ENCODE measurements at places on chromosomes 11 and 22.

- H3K36me3 ChIP-seq: no peaks in the 10 kb centered on the region
- DNase-seq: no peak
- H3K27ac ChIP-seq: no peak overlapping the region
- H3K27me3 ChIP-seq: peaks cover 1% of the 10 kb centered on the region
- H3K4me1 ChIP-seq: no peaks in the 10 kb centered on the region
Measured at GRCh38 chr22:16932577-16932976, 75.4 kb downstream of the GAB4 start.

- H3K27me3 ChIP-seq: no peaks in the 10 kb centered on the region
- H3K27ac ChIP-seq: peak within 1 kb of the TSS; percentile 81
- peaks cover 59% of the 10 kb centered on the region for H3K4me1 ChIP-seq
- peak; percentile 70 for DNase-seq
- H3K4me3 ChIP-seq: peak within 1 kb of the TSS; percentile 90
Measured at GRCh38 chr11:5624489-5625279, at the start of gene TRIM34. Gene TRIM34, plus strand, starts transcription at chr11:5625001. Its CDS starts 7,331 bp downstream, at chr11:5632332.

DNA sequence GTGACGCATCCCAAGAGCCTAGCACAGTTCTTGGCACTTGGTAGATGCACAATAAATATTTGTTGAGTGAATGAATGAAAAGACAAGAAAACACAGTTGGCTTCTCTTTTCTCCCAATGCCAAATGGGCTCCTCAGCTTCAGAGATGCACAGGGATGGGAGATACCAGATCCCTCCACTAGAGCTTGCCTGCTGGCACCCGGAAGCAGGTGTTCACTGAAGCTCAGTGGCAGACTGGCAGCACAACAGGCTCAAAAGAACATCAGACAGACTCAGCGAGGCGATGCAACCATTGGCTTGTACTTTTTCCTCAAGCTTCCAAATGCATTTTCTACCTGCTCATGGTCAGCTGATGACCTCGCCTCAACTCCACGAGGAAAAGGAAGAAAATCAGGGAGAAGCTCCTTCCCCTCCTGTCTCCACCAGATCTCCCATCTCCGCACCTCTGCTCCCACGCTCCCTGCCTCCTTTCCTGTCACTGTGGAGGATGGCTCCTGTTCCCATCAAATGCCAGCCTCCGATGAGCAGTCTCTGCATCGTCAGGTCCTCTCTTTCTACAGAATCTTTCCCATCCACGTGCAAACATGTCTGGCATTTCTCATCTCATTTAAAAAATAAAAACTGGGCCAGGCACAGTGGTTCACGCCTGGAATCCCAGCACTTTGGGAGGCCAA, 5.8 kb downstream of the RAPSN start:
- no peak overlapping the region for H3K4me3 ChIP-seq
- H3K27me3 ChIP-seq: peaks cover 2% of the 10 kb centered on the region
- H3K4me1 ChIP-seq: peaks cover 4% of the 10 kb centered on the region
- H3K27ac ChIP-seq: no peak overlapping the region
- no peaks in the 10 kb centered on the region for H3K36me3 ChIP-seq

GRCh38 chr11:67996622-67997474, 7.0 kb downstream of the UNC93B1 start:
- peaks cover under 1% of the 10 kb centered on the region for H3K27me3 ChIP-seq
- H3K36me3 ChIP-seq: peaks cover 9% of the 10 kb centered on the region
- no peaks in the 10 kb centered on the region for H3K4me1 ChIP-seq
- DNase-seq: no peak
- H3K27ac ChIP-seq: no peak overlapping the region
- no peak overlapping the region for H3K4me3 ChIP-seq

DNA sequence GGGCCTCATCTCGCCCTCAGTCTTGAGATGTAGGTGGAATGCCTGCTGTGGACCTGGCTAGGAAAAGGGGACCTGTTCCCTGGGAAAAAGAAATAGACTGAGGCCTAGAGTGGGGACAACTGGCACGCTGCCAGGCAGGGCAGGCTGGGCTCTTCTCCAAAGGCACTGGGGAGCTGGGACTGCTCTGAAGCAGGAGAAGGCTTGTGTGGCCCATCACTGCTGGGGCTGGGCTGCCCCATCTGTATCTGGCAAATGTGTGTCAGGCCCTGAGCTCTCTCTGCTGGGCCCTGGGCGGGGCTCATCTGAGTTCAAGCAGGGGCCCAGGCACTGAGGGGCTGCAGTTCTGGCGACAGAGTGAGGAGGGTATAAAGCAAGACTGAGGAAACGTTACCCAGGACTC, 32.9 kb downstream of the ARVCF start:
- peaks cover 4% of the 10 kb centered on the region for H3K27me3 ChIP-seq
- H3K27ac ChIP-seq: peak overlapping the region; percentile 38
- DNase-seq: no peak
- peaks cover 16% of the 10 kb centered on the region for H3K4me1 ChIP-seq

- H3K4me1 ChIP-seq: peaks cover 6% of the 10 kb centered on the region
- peaks cover 18% of the 10 kb centered on the region for H3K27me3 ChIP-seq
- H3K36me3 ChIP-seq: no peaks in the 10 kb centered on the region
Measured at GRCh38 chr22:27228771-27229170, 571.4 kb downstream of the MIAT start.

DNA sequence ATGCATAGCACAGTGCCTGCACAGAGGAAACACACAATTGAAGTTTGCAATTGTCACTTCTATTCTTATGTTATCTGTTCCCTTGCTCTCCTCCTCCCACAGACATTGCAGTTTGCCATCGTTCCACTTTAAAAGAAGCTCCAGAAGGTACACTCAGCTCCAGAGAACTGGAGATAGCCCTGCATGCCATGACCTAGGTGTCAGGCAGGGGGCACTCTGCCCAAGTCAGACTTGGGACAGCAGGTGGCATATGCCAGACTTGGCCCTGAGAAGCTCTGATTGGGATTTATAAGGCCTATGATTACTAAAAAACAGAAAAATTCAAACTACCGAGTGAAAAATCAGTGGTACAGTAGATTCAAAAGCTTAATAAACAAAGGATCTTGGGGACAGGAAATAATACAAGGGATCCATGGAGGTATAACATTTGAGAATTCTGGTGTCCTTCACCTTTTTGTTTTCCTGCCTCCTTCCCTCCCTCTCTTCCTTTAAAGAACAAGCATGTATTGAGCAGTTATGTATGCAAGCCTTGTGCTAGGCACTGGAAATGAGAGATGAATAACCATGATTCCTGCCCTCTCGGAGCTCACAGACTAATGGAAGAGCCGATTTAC, 40.0 kb downstream of the TENM4 start:
- peaks cover 15% of the 10 kb centered on the region for H3K4me1 ChIP-seq
- H3K36me3 ChIP-seq: no peaks in the 10 kb centered on the region
- DNase-seq: peak; percentile 42
- no peaks in the 10 kb centered on the region for H3K27me3 ChIP-seq
- H3K27ac ChIP-seq: no peak overlapping the region

DNA sequence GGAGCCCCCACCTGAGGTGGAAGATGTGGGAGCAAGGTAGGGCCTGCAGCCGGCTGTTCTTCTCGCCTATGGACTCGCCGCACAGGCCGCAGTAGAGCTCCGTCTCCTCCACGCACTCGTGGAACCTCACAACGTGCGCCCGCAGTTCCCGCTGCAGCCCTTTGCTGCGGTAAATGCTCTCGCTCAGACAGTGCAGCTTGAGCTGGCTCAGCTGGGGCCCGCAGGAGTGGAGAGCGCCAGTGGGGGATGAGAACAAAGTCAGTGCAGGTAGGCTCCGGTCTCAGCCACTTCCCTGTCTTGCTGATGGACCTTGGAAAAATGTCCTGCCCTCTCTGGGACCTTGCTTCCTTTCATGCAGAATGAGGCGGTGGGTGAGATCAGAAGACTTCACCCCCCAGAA, 10.2 kb downstream of the RAPSN start:
- no peak overlapping the region for H3K27ac ChIP-seq
- H3K4me3 ChIP-seq: no peak overlapping the region
- no peaks in the 10 kb centered on the region for H3K36me3 ChIP-seq
- H3K4me1 ChIP-seq: peaks cover 9% of the 10 kb centered on the region
- peaks cover 2% of the 10 kb centered on the region for H3K27me3 ChIP-seq
- no peak for DNase-seq

GRCh38 chr11:1460396-1460985, 26.1 kb downstream of the MOB2 start:
- no peak overlapping the region for H3K27ac ChIP-seq
- no peak overlapping the region for H3K4me3 ChIP-seq
- no peaks in the 10 kb centered on the region for H3K36me3 ChIP-seq
- H3K27me3 ChIP-seq: peaks cover 1% of the 10 kb centered on the region

- DNase-seq: no peak
- H3K36me3 ChIP-seq: peaks cover 5% of the 10 kb centered on the region
- H3K27ac ChIP-seq: peak overlapping the region; percentile 72
- H3K4me3 ChIP-seq: no peak overlapping the region
- peaks cover 13% of the 10 kb centered on the region for H3K4me1 ChIP-seq
Measured at GRCh38 chr22:25754527-25755202, 12.7 kb downstream of the MYO18B start.

DNA sequence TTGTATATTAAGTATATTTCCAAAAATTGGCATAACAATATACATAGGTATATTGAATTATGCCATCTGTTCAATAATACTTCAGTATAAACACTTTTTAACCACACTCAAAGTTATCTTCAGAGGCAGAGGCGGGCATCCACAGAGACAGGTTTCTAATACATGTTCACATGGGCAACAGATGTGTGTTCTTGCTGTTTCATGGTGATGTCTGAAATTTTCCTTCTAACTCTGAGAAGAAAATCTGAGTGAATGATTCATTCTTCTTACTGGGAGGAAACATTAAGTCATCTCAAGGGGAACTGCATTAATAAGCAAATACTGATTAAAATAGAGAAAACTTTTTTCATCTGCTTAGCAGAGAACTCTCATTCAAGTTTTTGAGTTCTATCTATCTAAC, 1074.5 kb downstream of the LRRC4C start:
- H3K4me3 ChIP-seq: no peak overlapping the region
- peak; percentile 69 for DNase-seq
- peaks cover 1% of the 10 kb centered on the region for H3K27me3 ChIP-seq
- H3K27ac ChIP-seq: peak overlapping the region; percentile 91

DNA sequence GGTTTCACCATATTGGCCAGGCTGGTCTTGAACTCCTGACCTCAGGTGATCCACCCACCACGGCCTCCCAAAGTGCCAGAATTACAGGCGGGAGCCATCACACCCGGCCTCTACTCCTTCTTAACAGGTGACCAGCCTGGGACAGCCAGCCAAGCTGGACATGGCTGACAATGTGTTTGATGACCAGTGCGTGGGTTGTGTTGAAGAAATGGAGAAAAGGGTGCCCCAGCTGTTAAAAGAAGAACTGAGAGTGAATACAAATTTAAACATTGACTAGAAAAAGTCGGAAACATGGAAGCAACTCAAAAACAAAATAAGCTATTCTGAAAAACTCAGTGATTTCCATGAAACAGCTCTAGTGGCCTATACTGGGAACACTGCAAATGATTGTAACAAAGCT, 86.5 kb upstream of the CLPB start:
- peaks cover 30% of the 10 kb centered on the region for H3K4me1 ChIP-seq
- no peak for DNase-seq
- H3K27ac ChIP-seq: no peak overlapping the region

- H3K4me1 ChIP-seq: no peaks in the 10 kb centered on the region
- no peaks in the 10 kb centered on the region for H3K27me3 ChIP-seq
- no peak overlapping the region for H3K4me3 ChIP-seq
- no peak for DNase-seq
- H3K27ac ChIP-seq: no peak overlapping the region
- peaks cover 5% of the 10 kb centered on the region for H3K36me3 ChIP-seq
Measured at GRCh38 chr22:26050079-26050478, 119.2 kb upstream of the SEZ6L start.

GRCh38 chr11:120249279-120250262, 9.6 kb downstream of the POU2F3 start:
- peaks cover 60% of the 10 kb centered on the region for H3K27me3 ChIP-seq
- no peak for DNase-seq
- H3K36me3 ChIP-seq: no peaks in the 10 kb centered on the region

GRCh38 chr11:87290304-87290922, 252.7 kb downstream of the TMEM135 start:
- peak; percentile 58 for DNase-seq
- no peaks in the 10 kb centered on the region for H3K27me3 ChIP-seq
- no peak overlapping the region for H3K27ac ChIP-seq
- H3K36me3 ChIP-seq: 0 out of 2 replicates have a peak, but pooled peaks cover 5% of the 10 kb centered on the region

GRCh38 chr11:87359401-87359800, 321.7 kb downstream of the TMEM135 start:
- no peak overlapping the region for H3K4me3 ChIP-seq
- H3K36me3 ChIP-seq: no peaks in the 10 kb centered on the region
- H3K27ac ChIP-seq: no peak overlapping the region

- peak overlapping the region; percentile 80 for H3K27ac ChIP-seq
- no peaks in the 10 kb centered on the region for H3K36me3 ChIP-seq
- DNase-seq: peak; percentile 85
- peaks cover 3% of the 10 kb centered on the region for H3K27me3 ChIP-seq
Measured at GRCh38 chr11:86592659-86593451, 79.6 kb downstream of the ME3 start.

- DNase-seq: no peak
- H3K36me3 ChIP-seq: peaks cover 54% of the 10 kb centered on the region
- no peak overlapping the region for H3K27ac ChIP-seq
- H3K4me3 ChIP-seq: no peak overlapping the region
- peaks cover 76% of the 10 kb centered on the region for H3K4me1 ChIP-seq
- no peaks in the 10 kb centered on the region for H3K27me3 ChIP-seq
Measured at GRCh38 chr11:69333149-69333710, 39.3 kb downstream of the MYEOV start.

- H3K36me3 ChIP-seq: no peaks in the 10 kb centered on the region
- no peak for DNase-seq
- no peaks in the 10 kb centered on the region for H3K4me1 ChIP-seq
- H3K4me3 ChIP-seq: no peak overlapping the region
Measured at GRCh38 chr11:125978778-125979407, 33.0 kb downstream of the VSIG10L2 start.

- DNase-seq: no peak
- H3K36me3 ChIP-seq: no peaks in the 10 kb centered on the region
- H3K4me3 ChIP-seq: no peak overlapping the region
- H3K27me3 ChIP-seq: peaks cover 11% of the 10 kb centered on the region
- no peaks in the 10 kb centered on the region for H3K4me1 ChIP-seq
Measured at GRCh38 chr11:116511684-116512083, 261.1 kb downstream of the BUD13 start.

- no peak for DNase-seq
- H3K27me3 ChIP-seq: peaks cover 3% of the 10 kb centered on the region
- no peaks in the 10 kb centered on the region for H3K36me3 ChIP-seq
- no peak overlapping the region for H3K4me3 ChIP-seq
- H3K27ac ChIP-seq: no peak overlapping the region
Measured at GRCh38 chr11:110200241-110200640, 96.2 kb downstream of the RDX start.

- H3K27me3 ChIP-seq: peaks cover 55% of the 10 kb centered on the region
- peaks cover 5% of the 10 kb centered on the region for H3K36me3 ChIP-seq
- no peak for DNase-seq
- H3K27ac ChIP-seq: no peak overlapping the region
Measured at GRCh38 chr11:128920666-128921065, 22.0 kb downstream of the TP53AIP1 start.

GRCh38 chr11:128355558-128355957, 231.8 kb downstream of the ETS1 start:
- H3K4me1 ChIP-seq: peaks cover 41% of the 10 kb centered on the region
- no peak for DNase-seq
- H3K4me3 ChIP-seq: no peak overlapping the region
- no peaks in the 10 kb centered on the region for H3K36me3 ChIP-seq
- no peak overlapping the region for H3K27ac ChIP-seq
